ENCODE measurements at places on chromosomes 11 and 22. TPM values are rescaled to one million over a fixed set of nuclear protein-coding genes. Genes with fewer than 3 reads are reported as not detected.

The MS4A6E gene
- total RNA-seq = 0.53 TPM

- DNase-seq = no peak
These were observed 32.4 kb downstream of the ZC3H12C start for GRCh38 chr11:110125632-110126031.

The GP1BB gene
- 4.1 TPM for total RNA-seq

The CHRM1 gene
- not detected for total RNA-seq

- no peak for DNase-seq
These were observed 439.6 kb downstream of the TMEM135 start for GRCh38 chr11:87477321-87477720.

The HTR3B gene
- not detected for total RNA-seq

The MYOD1 gene
- not detected for total RNA-seq

DNA sequence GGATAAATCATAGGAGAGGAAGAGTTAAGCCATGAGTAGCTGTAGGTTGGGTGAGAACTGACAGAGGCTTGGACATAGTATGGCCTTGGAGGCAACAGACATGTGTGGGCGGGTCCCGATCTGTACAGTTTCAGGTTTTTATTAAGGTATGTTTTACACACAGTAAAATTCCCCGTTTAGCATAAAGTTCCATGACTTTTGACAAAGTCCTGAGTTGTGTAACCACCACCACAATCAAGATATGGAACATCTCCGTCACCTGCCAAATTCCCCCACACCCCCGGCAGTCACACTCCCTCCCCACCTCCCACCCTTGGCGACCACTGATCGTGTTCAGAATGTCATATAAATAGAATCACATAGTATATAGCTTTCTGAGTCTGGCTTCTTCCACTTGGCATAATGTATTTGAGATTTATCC is 68.1 kb downstream of the GRIK4 start:
- no peak for DNase-seq

DNA sequence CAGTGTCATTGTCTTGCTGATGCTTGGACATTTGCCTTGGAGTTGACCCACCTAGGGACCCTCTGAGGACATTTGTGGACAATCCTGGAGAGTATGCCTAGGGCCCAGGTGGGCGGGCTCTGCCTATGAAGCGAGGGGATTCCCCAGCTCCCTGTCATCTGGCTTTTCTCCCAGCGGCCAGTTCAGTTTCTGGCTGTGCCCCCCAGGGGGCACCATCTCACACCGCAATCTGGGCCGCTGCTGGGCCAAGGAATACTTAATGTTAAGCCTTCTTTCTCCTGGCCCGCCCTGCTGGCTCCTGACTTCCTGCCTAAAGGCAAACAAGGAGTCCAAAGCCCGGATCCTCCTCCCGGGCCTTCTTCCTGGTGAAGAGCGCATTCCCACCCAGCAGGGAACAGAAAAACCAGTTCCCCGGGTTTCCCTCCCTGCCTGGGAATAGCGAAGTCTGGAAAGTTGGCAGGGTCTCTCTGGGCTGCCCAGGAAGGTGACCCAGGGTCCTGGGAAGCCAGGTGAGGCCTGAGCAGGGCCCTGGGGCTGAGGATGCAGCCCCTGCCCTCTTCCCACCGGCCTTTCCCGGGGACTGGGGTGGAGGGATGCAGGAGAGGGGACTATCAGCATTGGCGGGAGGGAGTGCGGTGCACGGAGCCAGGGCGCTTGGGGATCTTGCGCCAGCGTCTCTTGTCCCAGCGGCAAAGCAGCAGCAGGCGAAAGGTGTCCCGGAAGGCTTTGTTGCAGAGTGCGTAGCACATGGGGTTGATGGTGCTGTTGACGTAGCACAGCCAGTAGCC is 11.9 kb downstream of the CHRM1 start:
- peak; percentile 77 for DNase-seq

The GLYAT gene
- 2.6 TPM for total RNA-seq

GRCh38 chr11:128568166-128568778 is 19.1 kb downstream of the ETS1 start:
- no peak for DNase-seq

- DNase-seq = no peak
These were observed 39.2 kb downstream of the MCHR1 start for GRCh38 chr22:40718250-40719204.

DNA sequence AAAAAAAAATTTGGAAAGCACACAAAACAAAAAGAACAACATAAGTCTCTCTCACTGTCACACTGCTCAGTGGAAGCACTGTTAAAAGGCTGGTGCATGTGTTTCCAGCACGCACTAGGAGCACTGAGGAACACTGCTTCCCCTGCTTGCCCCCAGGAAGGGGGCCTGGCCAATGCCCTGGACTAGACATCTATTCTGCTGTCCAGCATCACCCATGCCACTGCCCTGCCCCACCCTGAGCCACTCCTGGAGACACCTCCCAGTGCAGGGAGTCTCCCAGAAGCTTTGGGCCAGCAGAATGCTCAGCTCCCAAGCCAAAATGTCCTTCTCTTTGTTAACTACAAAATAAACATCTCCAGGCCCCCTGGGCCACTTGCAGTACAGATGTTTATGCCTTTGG is 49.7 kb upstream of the EMID1 start:
- no peak for DNase-seq

DNA sequence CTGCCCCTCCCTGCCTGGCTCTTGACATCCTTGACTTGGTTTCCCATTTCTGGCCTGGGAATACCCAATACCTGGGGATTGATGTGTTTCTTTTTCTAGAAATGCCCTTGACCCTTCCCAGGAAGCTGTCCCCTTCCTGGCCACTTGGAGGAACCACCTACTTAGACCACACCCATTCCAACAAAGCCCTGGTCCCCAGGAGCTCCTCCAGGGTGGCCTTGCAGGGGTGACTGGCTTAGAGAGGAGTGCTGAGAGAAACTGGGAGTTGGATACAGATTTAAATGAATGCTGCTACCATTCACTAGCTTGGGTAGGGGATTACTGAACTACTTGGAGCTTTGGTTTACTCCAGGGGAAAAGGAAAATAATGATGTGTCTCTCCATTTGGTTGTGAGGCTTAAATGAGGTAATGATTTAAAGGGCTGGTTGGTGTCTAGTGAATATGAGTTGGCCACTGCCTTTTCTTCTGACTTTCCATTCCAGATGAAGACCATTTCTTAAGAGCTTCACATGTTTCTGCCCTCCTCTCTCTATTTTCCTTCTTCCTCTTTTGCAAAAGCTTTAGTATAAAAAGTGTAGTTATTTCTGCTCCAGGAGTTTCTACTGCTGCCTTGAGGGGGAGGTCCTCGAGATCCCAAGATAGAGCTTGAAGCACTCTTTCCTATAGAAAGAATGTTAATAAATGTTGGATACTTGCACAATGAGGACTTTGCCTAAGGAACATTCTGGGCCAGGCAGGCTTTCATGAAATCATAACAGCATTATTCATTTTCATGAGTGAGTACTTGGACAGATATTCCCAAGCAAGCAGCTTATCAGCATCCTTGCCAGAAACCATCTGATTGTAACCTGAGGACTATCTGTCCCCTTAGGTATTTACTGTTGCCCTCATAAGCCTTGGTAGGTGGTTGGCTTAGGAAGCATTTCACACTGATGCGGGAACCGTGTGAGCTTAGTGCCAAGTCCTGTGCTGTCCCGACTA is 22.4 kb downstream of the PANX1 start:
- DNase-seq = no peak

DNA sequence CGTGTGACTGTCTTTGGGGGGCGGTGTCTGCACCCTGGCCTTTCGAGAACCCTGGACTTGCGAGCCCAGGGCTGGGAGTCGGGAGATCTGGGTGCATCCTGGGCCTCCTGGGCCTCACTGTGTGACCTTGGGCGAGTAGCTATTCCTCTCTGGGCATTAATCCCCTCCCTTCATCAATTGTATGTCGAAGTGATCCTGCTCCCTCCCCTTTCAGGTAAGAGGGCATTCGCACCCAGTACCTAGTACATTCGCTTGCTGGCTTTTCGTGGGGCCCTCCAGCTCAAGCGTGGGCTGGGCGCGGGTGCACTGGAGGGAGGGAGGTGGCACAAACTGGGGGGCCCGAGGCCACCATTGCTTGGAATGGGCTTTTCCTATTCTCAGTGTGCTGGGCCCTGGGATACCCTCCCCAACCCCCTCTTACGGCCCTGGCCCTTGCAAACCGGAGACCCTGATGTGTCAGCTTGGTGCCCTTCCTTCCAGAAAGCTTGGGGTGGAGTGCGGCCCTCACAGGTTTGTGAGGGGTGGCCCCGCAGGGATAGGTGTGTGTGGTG is 530 bp downstream of the USP35 start:
- DNase-seq = peak; percentile 57

The VWCE gene
- 3.6 TPM for total RNA-seq

DNA sequence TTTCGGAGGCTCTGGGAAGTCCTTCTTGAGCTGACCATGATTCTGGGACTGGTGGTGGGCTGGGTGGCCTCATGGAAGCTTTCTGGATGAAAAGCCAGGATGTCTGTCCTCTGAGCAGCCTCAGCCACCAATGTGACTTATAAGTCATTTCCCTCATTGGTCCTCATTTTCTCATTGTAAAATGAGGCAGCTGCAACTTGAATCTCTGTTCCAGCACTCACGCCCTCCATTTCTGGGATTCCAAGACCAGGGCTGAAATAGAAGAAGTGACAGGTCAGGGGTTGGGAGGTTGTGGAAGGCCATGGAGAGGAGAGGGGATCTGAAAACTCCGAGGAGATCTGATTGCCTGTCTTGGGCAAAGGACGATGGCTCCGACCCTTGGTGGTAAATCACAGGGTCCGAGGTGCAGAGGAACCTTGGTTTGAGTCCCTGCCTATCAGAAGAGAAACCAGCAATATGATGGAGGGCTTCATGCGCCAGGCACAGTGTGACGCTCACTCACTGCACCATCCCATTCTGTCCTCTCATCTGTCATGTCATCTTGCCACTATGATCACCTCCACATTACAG is 38.3 kb downstream of the TSPAN18 start:
- DNase-seq = peak; percentile 27

- no peak for DNase-seq
These were observed 24.8 kb downstream of the SCGB1A1 start for GRCh38 chr11:62443390-62444235.

- no peak for DNase-seq
These were observed 4.0 kb downstream of the NLRX1 start for GRCh38 chr11:119172513-119172912.

GRCh38 chr11:87743007-87743406 is 432.2 kb downstream of the RAB38 start:
- no peak for DNase-seq

The OR6A2 gene
- 0.18 TPM for total RNA-seq

- no peak for DNase-seq
These were observed 313.7 kb downstream of the MN1 start for GRCh38 chr22:27487600-27488452.

Data from sciatic nerve (tissue), 2 donors.